ENCODE measurements at places on chromosomes 4 and X.

DNA sequence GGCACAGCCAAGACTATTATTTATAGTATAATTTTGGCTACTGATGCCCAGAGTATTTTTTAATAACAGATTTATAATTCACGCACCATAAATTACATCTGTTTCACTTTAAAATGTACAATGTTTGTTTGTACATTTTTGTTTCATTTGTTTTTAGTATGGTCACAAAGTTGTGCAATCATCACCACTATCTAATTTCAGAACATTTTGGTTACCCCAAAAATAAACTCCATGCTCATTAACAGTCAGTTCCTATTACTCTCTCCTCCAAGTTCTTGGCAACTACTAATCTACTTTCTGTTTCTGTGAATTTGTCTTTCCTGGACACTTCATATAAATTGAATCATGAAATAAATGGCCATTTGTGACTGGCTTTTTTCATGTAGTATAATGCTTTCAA, 176.7 kb downstream of the SH3BGRL start:
- DNase-seq = no peak

DNA sequence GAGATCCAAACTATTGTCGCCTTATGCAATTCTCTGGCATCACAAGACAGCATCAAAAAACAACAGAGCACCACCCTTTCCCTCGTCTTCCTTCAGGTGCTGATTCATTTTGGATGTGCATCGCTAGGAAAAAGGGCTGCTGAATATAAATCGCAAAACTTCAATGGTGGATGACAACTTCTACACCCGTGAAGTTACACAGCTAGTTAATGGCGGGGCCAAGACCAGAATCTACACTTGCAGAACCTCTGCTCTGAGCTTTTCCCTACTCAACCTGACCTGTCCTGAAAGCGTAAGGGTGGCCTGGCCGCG, 674 bp downstream of the GNPDA2 start:
- DNase-seq = no peak

DNA sequence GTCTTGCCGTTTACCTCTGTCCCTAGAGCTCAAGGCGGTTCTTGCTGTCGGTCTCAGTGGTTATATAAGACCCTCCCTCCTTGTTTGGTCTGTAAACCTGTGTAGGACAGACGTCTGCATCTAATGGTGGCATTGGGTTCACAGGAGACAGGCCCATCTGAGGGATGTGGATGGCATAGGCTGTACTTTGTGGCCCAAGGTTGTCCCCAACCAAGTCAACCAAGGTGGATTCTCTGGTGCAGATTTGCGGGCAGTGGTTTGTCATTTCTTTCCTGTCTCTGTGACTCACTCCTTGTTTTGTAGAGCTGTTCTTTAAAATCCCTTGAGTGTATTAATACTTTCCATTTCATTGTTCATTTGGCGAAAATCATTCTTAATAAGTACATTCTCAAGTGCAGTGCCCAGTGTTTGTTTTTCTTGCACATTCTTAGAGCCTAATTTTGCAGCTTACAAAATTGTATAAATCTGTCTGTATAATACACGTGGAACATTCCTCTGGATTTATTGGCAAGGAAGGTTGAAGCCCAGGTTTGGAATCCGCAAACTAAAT, 68.0 kb upstream of the TLR2 start:
- DNase-seq = no peak

DNA sequence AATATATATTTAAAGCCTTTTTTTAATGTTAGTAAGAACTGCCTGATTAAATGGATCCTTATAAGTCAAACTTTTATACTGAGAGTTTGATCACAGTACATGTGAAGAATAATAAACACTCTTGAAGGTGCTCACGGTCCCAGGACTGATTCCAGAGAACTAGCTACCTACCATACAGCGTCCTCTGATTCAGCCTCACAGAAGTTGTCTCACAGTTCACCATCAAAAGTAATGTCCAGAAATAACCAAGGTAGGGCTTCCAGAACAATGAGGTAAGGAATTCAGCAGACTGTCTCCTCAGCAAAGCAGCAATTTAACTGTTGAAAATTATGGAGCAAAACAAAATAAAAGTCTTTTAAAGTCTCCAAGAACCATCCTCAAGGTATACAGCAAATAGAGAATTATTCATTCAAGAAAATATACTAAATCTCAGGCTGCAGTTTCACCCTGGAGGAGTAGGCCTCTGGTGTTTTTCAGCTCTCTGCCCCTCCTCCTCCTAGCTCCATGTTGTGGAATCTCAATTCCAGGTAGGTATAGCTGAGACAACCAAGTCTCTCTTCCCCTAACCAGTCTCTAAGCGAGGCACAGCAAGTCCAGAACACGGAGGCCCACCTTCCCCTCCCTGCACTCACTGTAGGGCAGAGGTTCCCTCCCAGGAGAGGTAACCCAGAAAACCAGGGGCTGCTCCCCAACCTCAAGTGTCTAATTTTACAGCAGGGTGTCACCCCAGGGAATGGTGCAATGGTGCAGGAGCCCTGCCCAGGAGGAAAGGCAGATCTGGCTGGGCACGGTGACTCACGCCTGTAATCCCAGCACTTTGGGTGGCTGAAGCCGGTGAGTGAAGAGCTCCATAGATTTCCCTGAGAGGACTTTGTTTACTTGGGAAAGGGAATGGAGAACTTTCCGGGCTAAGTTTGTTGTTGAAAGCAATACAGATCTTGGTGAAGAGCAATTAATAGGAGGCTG, 28.6 kb downstream of the FAM241A start:
- no peak for DNase-seq

GRCh38 chr4:1945124-1945895, 63.5 kb downstream of the NELFA start:
- no peak for DNase-seq

- DNase-seq = no peak
Observed at GRCh38 chr4:97590266-97590665, 553.0 kb downstream of the STPG2 start.

DNA sequence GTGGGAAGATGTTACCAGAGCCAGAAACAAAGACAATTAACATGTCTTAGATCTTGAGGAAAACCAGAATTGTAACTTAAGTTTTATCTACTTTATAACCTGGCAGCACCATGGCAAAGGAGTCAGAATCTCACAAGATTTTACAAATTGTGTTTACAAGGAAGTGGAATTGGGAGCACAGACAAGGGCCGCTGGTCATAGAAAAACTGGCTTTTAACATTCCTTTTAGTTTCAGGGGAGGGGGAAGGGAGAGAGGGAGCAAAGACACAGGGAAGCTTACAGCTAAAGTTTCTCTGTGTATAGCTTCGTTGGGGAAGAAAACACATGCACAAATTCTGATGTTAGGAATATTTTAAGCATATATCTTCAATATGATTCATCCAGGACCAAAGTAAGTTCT, 10.3 kb upstream of the UGT2B11 start:
- DNase-seq = no peak

- no peak for DNase-seq
Observed at GRCh38 chr4:149645790-149646189, 169.9 kb downstream of the IQCM start.

GRCh38 chr4:98939892-98940298, 11.0 kb upstream of the EIF4E start:
- peak; percentile 48 for DNase-seq

GRCh38 chr4:95294321-95294720, 254.5 kb downstream of the UNC5C start:
- DNase-seq = no peak

DNA sequence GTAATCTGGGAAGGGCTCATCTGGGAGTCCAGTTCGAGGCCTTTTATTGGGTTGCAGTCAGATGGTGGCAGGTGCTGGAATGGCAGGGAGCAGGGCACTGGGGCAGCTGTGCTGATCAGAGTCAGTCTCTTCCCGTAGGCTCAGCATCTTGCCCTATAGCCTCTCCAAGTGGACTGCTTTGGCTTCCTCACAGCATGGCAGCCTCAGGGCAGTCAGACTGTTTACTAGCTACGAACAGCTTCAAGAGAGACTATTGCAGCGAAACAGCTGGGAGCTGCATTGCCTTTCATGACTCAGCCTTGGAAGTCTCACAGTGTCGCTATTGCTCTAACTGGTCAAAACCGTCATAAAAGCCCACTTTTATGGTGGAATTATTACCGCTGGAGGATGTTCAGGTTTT, 26.8 kb upstream of the DUSP21 start:
- DNase-seq = no peak

DNA sequence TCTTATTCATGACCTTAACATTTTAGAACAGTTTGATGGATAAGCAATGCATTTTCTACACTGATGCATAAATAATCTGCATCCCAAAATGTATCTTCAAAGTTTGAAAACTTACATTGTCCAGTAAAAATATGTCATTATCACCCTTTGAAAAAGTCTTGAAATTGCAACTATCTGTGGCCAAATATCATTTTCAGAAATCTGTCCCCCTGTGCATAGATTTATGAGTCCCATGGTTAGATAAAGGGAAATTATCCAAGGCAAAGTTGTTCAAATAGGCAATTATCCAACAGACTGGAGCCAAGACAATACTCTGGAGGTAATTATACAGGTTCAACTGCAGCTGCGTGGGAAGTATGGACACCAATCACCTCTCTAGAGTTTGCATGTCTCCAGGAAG, 182.5 kb upstream of the INTU start:
- DNase-seq = no peak

DNA sequence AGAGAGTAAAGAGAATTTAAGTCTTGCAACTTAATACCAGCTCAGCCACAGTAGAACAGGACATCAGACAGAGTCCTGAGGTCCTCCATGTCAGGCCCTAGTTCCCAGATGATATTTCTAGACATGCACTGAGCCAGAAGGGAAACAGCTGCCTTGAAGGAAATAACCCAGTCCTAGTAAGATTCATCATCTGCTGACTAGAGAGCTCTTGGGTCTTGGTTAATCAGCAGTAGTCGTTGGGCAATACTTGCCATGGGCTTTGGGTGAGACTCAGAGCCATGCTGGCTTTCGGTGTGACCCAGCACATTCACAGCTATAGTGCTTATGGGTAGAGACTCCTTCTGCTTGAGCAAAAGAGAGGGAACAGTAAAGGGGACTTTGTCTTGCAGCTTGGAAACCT, 379.1 kb downstream of the AR start:
- no peak for DNase-seq

- DNase-seq = no peak
Observed at GRCh38 chrX:43785930-43786591, 96.2 kb downstream of the MAOB start.

- peak; percentile 41 for DNase-seq
Observed at GRCh38 chrX:132489578-132490419, 961 bp upstream of the MBNL3 start.

DNA sequence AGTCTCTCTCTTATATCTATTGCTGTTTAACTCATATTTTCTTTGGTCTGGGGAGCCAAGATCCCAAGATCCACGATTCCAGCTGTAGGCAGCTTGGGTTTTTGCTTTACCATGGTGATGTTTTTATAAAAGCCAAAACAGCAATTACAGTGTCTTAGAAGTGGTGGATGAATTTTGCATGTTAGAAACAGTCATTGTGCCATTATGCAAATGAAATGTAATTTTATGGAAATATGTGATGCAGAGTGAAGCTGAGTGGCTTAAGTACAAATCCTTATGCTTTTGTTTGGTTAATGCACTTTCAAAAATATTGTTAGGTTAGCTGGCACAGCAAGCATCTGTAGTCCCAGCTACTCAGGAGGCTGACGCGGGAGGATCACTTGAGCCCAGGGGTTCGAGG, 32.8 kb upstream of the PTTG2 start:
- DNase-seq = no peak

GRCh38 chr4:168496834-168497233, at the start of gene PALLD:
Gene PALLD (plus strand): TSS chr4:168497052.
- DNase-seq = no peak

DNA sequence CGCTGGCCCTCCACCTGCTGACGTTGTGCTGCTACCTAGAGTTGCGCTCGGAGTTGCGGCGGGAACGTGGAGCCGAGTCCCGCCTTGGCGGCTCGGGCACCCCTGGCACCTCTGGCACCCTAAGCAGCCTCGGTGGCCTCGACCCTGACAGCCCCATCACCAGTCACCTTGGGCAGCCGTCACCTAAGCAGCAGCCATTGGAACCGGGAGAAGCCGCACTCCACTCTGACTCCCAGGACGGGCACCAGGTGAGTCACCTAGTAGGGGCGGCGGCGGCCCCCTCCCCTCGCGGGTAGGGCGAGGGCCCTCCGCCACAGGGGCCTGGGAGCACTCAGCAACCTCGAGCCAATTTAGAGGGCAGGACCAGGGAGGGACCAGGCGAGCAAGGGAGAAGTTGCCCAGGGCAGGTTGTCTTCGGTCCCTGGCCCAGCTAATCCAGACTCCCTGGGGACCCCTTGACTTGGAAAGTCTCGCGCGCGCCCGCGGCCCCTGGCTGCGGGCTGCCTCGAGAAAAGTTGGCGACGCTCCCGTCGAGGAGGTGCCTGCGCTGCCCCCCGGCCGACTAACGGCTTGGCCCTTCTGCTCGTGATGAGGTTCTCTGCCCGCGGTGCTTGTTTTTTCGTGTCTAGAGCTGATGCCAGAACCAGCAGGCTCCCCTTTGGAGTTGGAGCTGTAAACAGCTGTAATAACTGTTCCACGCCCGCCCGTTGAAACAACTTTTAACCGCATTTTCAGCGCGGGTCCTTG, 717 bp downstream of the EDA start:
- no peak for DNase-seq

DNA sequence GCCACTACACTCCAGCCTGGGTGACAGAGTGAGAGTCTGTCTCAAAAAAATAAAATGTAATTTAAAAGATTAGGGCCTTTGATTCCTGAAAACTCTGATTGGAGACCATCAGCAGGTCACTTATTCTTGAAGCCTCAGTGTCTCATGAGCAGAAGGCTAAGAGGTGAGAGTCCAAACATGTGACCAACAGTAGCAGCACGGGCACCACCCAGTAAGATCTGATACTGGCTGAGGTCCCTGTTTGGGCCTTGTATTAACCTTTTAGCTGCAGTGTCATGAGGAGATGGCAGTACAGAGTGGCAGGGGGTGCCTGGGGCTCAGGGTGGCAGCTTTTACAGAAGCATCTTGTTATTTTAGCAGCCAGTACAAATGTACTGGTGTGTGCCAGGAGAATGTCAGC, 89.3 kb downstream of the FHDC1 start:
- no peak for DNase-seq

DNA sequence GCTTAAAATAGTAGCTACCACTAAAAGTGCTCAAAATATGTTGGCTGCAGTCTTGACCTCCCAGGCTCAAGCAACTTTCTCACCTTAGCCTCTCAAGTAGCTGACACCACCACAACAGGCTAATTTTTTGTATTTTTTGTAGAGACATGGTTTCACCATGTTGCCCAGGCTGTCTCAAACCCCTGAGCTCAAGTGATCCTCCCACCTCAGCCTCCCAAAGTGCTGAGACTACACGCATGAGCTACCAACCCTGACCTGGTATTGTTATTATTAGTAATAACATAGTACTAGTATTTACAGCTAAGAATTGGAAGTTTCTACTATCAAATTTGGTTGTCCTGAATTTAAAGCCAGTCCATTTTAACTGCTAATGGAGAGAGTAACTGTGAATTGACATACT, 18.0 kb downstream of the STAP1 start:
- no peak for DNase-seq
